Stimulated activated naive B cell treated with anti-CD40 and anti-IgM and Interleukin-4, amounts not matched to agents 10 μg/mL and 1 μg/mL and 100 μg/mL, for 72 hours (primary cell): ENCODE measurements at places on chromosomes 3 and 15.

GRCh38 chr3:120587332-120587975, 8.7 kb upstream of the NDUFB4 start:
- no peak overlapping the region for H3K27ac ChIP-seq
- no peak for DNase-seq
- H3K27me3 ChIP-seq: peaks cover 28% of the 10 kb centered on the region
- H3K4me3 ChIP-seq: no peak overlapping the region

GRCh38 chr15:31235311-31236183, 91.1 kb upstream of the KLF13 start:
- DNase-seq: no peak
- peaks cover 69% of the 10 kb centered on the region for H3K4me1 ChIP-seq

GRCh38 chr3:143280984-143281383, 161.4 kb downstream of the CHST2 start:
- H3K36me3 ChIP-seq: peaks cover 8% of the 10 kb centered on the region
- H3K4me1 ChIP-seq: peaks cover 10% of the 10 kb centered on the region
- DNase-seq: no peak
- no peaks in the 10 kb centered on the region for H3K27me3 ChIP-seq

- H3K4me3 ChIP-seq: no peak overlapping the region
- no peak overlapping the region for H3K27ac ChIP-seq
- H3K27me3 ChIP-seq: no peaks in the 10 kb centered on the region
- no peaks in the 10 kb centered on the region for H3K36me3 ChIP-seq
- no peak for DNase-seq
Observed at GRCh38 chr3:85524104-85524503, 565.3 kb downstream of the CADM2 start.

GRCh38 chr3:182644790-182645433, 148.4 kb upstream of the ATP11B start:
- no peak overlapping the region for H3K27ac ChIP-seq
- DNase-seq: no peak
- no peaks in the 10 kb centered on the region for H3K36me3 ChIP-seq
- no peak overlapping the region for H3K4me3 ChIP-seq
- H3K4me1 ChIP-seq: no peaks in the 10 kb centered on the region
- peaks cover 7% of the 10 kb centered on the region for H3K27me3 ChIP-seq

- no peaks in the 10 kb centered on the region for H3K27me3 ChIP-seq
- DNase-seq: no peak
- no peaks in the 10 kb centered on the region for H3K4me1 ChIP-seq
- no peaks in the 10 kb centered on the region for H3K36me3 ChIP-seq
Observed at GRCh38 chr3:109994853-109995252, 657.5 kb upstream of the DPPA4 start.

GRCh38 chr3:17833786-17834559, 91.5 kb upstream of the TBC1D5 start:
- H3K36me3 ChIP-seq: no peaks in the 10 kb centered on the region
- no peaks in the 10 kb centered on the region for H3K27me3 ChIP-seq
- no peak overlapping the region for H3K27ac ChIP-seq
- H3K4me1 ChIP-seq: no peaks in the 10 kb centered on the region
- no peak for DNase-seq
